ENCODE measurements at places on chromosomes 4 and X. TPM values are rescaled to one million over a fixed set of nuclear protein-coding genes. Genes with fewer than 3 reads are reported as not detected.

DNA sequence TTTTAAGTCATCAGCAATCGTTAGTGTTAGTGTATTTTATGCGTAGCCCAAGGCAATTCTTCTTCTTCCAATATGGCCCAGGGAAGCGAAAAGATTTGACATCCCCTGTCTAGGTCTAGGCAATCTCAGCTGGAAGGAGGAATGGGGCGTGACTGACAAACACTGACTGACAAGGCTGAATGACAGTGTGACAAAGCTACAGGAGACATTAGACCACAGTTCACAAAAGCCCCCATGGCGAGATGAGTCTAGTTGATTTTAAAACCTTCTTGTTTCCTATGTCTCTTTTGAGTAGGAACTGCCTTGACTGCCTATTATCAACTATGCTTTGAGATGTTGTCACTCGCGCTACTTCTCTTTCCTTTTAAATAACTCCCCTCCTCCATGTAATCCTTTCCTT lies 42.3 kb downstream of the QRFPR start:
- no peak for DNase-seq

DNA sequence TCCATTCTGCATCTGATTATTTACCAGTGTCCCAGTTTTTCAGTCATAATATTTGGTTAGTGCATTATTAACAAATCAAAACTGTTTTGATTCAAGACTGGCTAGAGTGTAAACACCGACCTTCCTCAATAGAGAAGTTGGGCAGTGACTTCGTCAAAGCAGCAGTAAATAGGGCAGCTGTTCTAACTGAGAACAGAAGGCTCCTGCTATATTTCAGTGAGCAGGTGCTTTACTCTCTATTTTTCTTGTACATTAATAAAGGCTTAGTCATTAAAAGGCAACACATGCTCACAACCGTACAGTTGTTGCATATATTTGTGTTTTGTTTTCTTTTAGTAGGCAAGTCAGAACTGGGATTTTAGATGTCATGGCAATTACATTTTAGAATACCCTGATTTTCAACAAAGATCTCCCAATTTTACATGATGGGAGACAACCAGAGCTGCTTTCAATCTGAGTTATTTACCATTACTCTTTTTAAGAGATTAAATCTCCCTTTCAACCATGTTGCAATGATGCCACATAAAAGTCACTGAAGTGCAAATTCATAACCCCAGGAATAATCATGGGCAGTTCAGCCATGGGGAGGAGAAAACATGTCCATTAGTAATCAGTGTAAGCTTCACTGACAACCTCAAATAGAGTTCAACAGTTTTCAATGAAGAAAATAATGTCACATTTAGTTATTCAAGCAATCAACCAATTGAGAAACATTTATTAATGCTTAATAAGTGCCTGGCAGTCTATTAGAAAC lies 233.3 kb downstream of the NDST4 start:
- DNase-seq, result no peak

DNA sequence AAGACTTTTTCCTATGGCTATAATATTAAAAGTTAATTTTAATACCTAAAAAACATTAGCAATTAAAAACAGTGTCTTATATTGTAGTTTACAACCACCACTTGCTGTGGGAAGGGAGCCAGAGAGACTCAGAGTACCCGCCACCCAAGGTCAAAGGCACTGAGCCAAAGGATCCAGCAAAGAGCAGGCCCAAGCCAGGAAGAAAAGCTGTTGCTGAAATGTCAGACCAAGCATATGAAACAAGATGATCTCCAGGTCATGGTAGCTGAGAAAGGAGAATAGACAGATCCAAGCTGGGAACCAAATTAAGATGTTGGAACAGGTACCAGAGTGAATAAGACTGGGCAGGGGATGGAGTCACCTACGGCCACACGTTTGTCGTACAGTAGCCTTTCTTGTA lies 18.8 kb upstream of the ATOH1 start:
- peak; percentile 44 for DNase-seq

DNA sequence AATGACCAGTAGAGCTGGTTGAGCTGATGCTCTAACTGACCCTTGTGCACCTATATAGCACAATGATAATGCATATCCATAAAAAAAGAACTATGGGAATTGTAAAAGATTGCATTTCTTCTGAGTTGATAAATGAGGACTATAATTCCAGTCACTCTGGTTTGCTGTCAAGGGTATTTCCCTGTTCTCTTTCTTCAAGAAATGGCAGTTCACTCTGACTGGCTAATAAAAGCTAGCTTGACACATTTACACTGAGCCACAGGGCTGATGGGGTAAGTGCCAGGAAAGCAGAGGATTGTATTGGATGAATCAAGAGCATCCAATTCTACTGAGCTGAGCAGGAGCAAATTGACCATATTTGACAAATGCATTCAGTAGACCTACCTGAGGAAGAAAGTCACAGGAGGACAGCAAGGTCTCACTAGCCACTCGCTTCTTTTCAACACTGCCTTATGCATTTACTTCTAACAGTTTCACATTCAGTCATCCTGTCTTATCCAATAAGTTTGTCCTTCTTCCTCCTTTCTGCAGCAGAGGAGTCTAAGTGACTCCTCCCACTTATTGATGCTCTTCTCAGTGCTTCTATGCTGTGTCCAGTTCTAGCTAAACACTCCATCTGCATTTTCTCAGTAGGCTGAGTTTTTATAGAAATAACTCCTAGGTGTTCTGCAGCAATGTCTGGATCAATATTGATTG lies 43.0 kb downstream of the RBMX2 start:
- no peak for DNase-seq

DNA sequence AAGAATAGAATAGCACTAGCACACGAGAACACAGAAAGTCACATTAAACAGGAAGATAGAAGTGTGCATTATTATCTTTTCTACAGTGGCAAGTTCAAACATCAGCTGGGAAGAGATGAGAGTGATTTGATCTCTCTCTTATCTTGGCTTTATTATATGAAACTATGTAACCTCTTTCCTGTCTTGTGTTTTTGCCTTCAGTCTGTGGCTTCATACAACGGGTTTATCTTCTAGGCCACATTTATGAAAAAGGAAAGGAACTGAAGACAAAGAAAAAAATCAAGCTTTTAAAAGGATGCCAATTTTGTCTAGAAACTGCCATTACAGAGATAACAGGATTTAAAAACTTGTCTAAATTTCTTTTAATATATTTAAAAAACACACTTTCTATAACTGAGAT lies 983.6 kb downstream of the RPA4 start:
- DNase-seq, result no peak

- DNase-seq, result no peak
Measured at GRCh38 chr4:17787315-17787714, 5.9 kb upstream of the FAM184B start.

Gene PCDH7
- total RNA-seq, result 13.4 TPM

Gene CXorf51B
- total RNA-seq, result not detected

Gene MAGED4
- 1.0 TPM for total RNA-seq

Gene NAP1L2
- total RNA-seq, result 14.2 TPM

Gene YIPF6
- 31.3 TPM for total RNA-seq

Gene MXRA5
- total RNA-seq, result 16.5 TPM

Gene PNMA6A
- 4.3 TPM for total RNA-seq

Gene TBX22
- total RNA-seq, result not detected

Measured in heart right ventricle (tissue), 16 donors.